ENCODE measurements at places on chromosomes 11 and 22. TPM values are rescaled to one million over a fixed set of nuclear protein-coding genes. Genes with fewer than 3 reads are reported as not detected.

Gene YPEL1
- total RNA-seq = under 0.01 TPM

Gene OR9G1
- total RNA-seq = not detected

Gene OR5A1
- total RNA-seq = not detected

Gene SUSD2
- total RNA-seq = 0.64 TPM

Gene CYP2D6
- total RNA-seq = under 0.01 TPM

Gene TUB
- 1.9 TPM for total RNA-seq

Gene ABCC8
- total RNA-seq = not detected

Gene ALG12
- 20.3 TPM for total RNA-seq

Gene SLC5A1
- not detected for total RNA-seq

Gene TRIM29
- 1.3 TPM for total RNA-seq

Gene FBLN1
- total RNA-seq = 256 TPM

Gene GAB4
- total RNA-seq = not detected

Gene DSCAML1
- not detected for total RNA-seq

Gene TMEM86A
- total RNA-seq = 0.32 TPM

Gene SEC14L2
- 9.5 TPM for total RNA-seq

Gene OR6X1
- not detected for total RNA-seq

Gene SLC22A12
- total RNA-seq = not detected

Gene NCF4
- total RNA-seq = not detected

Gene NAALADL1
- total RNA-seq = 23.7 TPM

Gene ANKK1
- total RNA-seq = not detected

Gene PARVA
- 76.4 TPM for total RNA-seq

Gene LARGE2
- not detected for total RNA-seq

Gene ACTN3
- not detected for total RNA-seq

Gene ZBTB16
- 0.32 TPM for total RNA-seq

Gene HTATIP2
- total RNA-seq = 36.3 TPM

Gene TYR
- total RNA-seq = not detected

Gene GDPD4
- total RNA-seq = 0.64 TPM

Gene SPDYC
- not detected for total RNA-seq

Gene MMP27
- not detected for total RNA-seq

Gene GAL3ST3
- total RNA-seq = not detected
